ENCODE measurements at places on chromosomes 2 and 18. TPM values are rescaled to one million over a fixed set of nuclear protein-coding genes. Genes with fewer than 3 reads are reported as not detected.

Gene UGT1A1
- total RNA-seq = not detected

Gene OTOS
- total RNA-seq = not detected

Gene ARHGEF4
- 6.3 TPM for total RNA-seq

Gene MC4R
- not detected for total RNA-seq

Gene CLASP1
- total RNA-seq = 57.9 TPM

Gene INHA
- total RNA-seq = 2.7 TPM

Gene MEMO1
- 36.9 TPM for total RNA-seq

Gene THSD7B
- not detected for total RNA-seq

Gene SOWAHC
- total RNA-seq = 13.2 TPM

Gene BMP10
- not detected for total RNA-seq

Gene LMAN1
- 164 TPM for total RNA-seq

Gene EPHA4
- 6.8 TPM for total RNA-seq

GRCh38 chr2:46304635-46305034, 7.4 kb downstream of the EPAS1 start:
- no peak for DNase-seq
- H3K27ac ChIP-seq = no peak overlapping the region
- no peak overlapping the region for H3K4me3 ChIP-seq
- peaks cover 6% of the 10 kb centered on the region for H3K36me3 ChIP-seq

DNA sequence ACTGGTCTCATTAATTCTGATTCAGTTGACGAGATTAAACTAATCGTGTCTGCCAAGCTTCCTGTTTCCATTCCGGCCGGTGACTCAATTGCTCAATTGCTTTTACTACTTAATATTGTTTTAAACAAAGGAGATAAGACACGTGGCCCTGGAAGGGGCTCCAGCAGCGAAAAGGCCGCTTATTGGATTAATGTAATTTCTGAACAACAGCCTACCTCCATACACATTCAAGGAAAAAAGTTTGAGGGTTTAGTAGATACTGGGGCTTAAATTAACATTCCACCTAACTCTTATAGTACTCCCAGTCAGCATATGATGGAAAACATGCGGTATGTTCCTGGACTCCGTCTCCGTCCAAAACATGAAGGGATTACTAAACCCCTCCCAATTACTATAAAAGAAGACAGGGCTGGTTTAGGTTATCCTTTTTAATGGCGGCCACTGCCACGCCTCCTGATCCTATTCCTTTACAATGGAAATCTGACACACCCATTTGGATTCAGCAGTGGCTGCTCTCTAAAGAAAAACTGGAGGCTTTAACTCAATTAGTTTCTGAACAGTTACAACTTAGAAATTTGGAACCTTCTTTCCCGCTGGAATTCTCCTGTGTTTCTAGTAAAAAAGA, 27.1 kb downstream of the VPS54 start:
- no peak overlapping the region for H3K4me3 ChIP-seq
- H3K36me3 ChIP-seq = peaks cover 4% of the 10 kb centered on the region
- H3K27me3 ChIP-seq = no peaks in the 10 kb centered on the region
- H3K27ac ChIP-seq = no peak overlapping the region
- no peak for DNase-seq

DNA sequence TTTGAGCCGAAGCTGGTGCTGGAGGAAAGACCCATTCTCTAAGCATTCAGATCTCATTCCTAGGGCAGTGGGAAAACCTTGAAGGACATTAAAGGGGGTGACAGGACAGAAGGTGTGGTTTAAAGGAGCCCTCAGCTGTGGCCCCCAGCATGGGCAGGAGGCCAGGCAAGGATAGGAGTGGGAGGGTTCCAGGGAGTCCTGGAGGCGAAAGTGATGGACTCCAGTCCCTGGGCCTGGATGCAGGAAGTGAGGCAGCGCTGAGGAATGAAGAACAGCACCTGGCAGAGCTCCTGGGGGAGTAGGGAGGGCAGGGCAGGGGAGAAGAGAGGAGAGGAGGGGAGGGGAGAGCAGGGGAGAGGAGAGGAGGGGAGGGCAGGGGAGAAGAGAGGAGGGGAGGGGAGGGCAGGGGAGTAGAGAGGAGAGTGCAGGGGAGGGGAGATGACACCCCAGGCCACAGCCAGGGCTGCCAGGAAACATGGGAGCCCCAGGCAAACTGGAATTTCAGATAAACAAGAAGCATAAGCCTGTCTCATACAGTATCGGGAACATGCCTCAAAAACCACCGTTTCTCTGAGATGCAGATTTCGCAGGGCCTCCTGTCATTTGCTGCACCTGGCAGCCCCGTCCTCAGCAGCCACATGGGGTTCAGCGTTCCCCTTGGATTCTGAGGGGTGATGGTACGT, 5.7 kb downstream of the RAMP1 start:
- peak overlapping the region; percentile 37 for H3K4me3 ChIP-seq
- no peaks in the 10 kb centered on the region for H3K27me3 ChIP-seq
- H3K4me1 ChIP-seq = peaks cover 93% of the 10 kb centered on the region
- DNase-seq = no peak

DNA sequence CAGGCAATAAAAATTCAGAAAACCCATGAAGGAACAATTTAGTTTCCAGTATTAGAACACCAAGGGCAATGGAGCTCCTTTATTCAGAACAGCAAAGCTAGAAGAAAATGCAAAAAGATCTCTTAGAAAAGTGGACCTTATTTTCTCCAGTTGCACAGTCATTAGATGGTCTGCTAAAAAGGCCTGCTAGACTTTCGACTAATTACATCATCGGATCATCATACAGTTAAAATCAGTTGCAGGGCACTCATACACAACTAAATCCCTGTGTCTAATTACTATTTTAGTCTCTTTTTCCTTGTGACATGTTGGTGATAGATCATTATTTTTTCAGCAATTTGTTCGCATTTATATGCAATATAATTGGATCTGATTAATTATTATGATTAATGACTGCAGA, 425.3 kb downstream of the NR4A2 start:
- H3K4me3 ChIP-seq = no peak overlapping the region
- DNase-seq = no peak
- H3K4me1 ChIP-seq = no peaks in the 10 kb centered on the region
- H3K27me3 ChIP-seq = no peaks in the 10 kb centered on the region
- H3K36me3 ChIP-seq = no peaks in the 10 kb centered on the region

DNA sequence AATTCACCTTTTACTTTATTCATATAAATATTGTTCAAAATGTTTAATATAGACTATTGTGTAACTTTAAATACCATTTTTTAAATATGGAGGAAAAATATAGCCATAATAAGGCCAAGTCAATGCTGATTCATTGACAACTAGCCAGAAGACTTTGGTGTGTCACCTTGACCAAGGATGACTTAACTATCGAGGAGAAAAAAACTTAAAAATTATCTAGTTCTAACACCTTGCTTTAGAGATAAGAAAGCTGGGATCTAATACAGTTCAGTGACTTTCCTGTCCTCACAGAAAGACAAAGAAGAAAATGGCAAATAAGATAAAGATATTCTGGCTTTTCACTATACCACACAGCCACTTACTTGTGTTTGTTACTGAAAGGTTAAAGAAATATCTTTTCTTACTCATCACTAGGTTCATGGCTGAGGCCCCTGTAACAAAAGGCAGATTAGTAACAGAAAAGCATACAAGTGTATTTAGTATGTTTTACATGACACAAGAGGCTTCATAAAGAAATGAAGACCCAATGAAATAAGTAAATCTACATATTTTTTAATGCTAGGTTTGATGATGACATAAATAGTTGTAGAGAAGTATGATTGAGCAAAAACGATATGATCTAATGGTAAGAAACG, 65.9 kb upstream of the LRRTM1 start:
- H3K4me1 ChIP-seq = no peaks in the 10 kb centered on the region
- no peak overlapping the region for H3K27ac ChIP-seq
- H3K4me3 ChIP-seq = no peak overlapping the region

- H3K4me3 ChIP-seq = no peak overlapping the region
- H3K27ac ChIP-seq = no peak overlapping the region
- no peaks in the 10 kb centered on the region for H3K4me1 ChIP-seq
- no peak for DNase-seq
- H3K27me3 ChIP-seq = no peaks in the 10 kb centered on the region
These were observed 122.8 kb downstream of the TGIF1 start for GRCh38 chr18:3572761-3573160.

GRCh38 chr18:5738526-5738925, 156.8 kb downstream of the TMEM200C start:
- H3K27ac ChIP-seq = no peak overlapping the region
- no peak overlapping the region for H3K4me3 ChIP-seq

DNA sequence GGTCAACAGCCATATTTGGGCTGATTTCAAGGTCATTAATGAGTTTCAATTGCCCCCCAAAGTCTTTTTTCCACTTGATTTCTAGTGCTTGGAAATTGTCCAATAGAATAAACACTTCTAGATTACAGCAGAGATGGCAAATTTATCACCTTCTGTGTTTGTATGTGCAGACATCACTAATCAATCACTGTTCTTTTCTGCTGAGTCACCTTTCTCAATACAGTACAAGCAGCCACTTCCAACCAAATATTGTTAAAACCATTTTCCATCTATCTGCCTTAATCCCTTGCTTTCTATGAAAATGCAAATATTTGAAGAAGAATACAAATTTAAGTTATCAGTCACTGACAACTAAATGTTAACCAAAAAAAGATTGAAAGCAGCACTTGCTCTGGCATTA, 40.2 kb upstream of the ZNF521 start:
- H3K4me3 ChIP-seq = no peak overlapping the region
- H3K27ac ChIP-seq = no peak overlapping the region
- peaks cover 2% of the 10 kb centered on the region for H3K27me3 ChIP-seq

GRCh38 chr2:29640360-29640759, 281.0 kb downstream of the ALK start:
- H3K4me1 ChIP-seq = no peaks in the 10 kb centered on the region
- peaks cover 6% of the 10 kb centered on the region for H3K27me3 ChIP-seq
- H3K27ac ChIP-seq = no peak overlapping the region
- DNase-seq = no peak

- H3K27me3 ChIP-seq = no peaks in the 10 kb centered on the region
- H3K4me1 ChIP-seq = peaks cover 56% of the 10 kb centered on the region
- H3K36me3 ChIP-seq = no peaks in the 10 kb centered on the region
- H3K27ac ChIP-seq = no peak overlapping the region
These were observed 24.8 kb downstream of the MAP3K2 start for GRCh38 chr2:127362971-127363370.

- peaks cover 42% of the 10 kb centered on the region for H3K4me1 ChIP-seq
- H3K27ac ChIP-seq = peak overlapping the region; percentile 75
- DNase-seq = no peak
- no peaks in the 10 kb centered on the region for H3K27me3 ChIP-seq
These were observed 146.1 kb downstream of the HAUS1 start for GRCh38 chr18:46250084-46250811.

DNA sequence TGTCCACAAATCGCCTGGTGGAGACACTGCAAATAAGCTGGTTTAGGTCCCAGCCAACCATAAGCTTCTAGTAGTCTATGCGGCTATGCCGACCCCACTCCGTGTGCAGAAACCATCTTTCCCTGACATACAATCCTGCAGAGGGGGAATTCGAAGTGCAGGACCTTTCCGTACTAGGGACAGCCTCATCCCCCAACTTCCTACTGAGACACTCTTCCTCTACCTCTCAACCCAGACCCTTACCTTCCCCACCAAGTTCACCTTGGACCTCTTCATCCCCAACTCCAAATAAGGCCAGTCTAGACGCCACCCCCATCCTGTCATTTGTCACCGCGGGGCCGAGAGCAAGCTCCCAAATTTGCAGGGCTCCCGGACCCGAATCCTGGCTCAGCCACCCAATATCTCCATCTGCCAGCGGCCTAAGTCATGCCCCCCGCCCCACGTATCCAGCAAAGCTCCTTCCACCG, 496 bp downstream of the SUCLG1 start:
- no peaks in the 10 kb centered on the region for H3K36me3 ChIP-seq
- no peaks in the 10 kb centered on the region for H3K27me3 ChIP-seq
- H3K4me1 ChIP-seq = peaks cover 25% of the 10 kb centered on the region
- H3K27ac ChIP-seq = peak overlapping the region; percentile 96

GRCh38 chr2:33069894-33070651, 123.3 kb downstream of the LTBP1 start:
- DNase-seq = no peak
- peak overlapping the region; percentile 12 for H3K4me3 ChIP-seq
- H3K36me3 ChIP-seq = peaks cover 4% of the 10 kb centered on the region
- peaks cover 52% of the 10 kb centered on the region for H3K4me1 ChIP-seq
- H3K27ac ChIP-seq = peak overlapping the region; percentile 100

DNA sequence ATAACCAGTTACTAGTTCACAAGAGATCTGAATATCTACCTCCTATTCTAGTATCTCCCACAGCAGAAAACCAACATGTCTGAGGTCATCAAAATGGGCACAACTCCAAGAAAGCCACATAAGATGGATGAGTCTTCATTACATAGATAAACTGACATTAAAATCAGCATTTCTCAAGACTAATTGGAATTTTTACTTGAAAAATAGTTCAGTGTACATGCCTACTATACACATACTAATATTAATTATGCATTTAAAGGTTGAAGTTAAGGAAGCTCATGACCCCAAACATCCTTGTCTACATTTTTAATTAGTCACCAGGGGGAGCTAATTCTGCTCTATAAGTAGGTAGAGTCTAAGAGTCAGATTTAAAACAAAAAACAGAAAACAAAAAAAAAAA, 41.9 kb downstream of the ZNF521 start:
- no peak overlapping the region for H3K27ac ChIP-seq
- no peak for DNase-seq
- peaks cover 31% of the 10 kb centered on the region for H3K4me1 ChIP-seq
- peaks cover under 1% of the 10 kb centered on the region for H3K36me3 ChIP-seq

DNA sequence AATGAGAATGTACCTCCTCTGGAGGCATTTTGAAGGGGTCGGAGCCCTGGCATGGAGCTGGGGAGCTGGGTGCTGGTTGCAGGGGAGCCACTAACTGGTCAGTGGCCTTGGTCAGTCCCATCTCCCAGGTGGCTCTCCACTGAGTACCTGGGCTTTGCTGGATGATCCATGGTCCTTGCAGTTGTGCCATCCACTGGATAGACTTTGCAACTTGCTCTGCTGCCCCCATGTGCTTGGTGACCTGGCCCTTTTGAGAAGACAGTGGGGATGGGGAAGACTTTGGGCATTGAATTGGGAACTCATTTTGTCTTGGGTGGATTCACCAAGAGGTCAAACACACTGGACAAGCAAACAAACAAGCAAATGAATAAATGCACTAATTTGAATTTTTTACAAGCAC, 263.9 kb downstream of the MYCN start:
- no peaks in the 10 kb centered on the region for H3K4me1 ChIP-seq
- no peak for DNase-seq
- H3K27me3 ChIP-seq = peaks cover 18% of the 10 kb centered on the region
- no peak overlapping the region for H3K27ac ChIP-seq

DNA sequence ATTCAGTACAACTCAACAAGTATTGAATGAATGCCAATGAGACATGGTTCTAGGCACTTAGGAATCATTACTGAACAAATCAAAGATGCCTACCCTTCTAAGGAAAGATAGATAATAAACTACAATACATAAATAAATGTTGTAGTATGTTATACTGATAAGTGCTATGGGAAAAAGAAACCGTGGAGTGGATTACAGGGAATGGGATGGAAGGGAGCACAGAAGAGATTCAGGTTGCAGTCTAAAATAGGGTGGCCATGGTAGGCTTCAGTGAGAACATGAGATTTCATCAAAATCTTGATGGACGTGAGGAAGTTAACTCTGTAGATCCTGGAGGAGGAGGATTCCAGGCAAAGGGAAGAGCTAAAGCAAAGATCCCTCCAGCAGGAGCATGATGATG, 17.9 kb upstream of the CREB1 start:
- no peak overlapping the region for H3K4me3 ChIP-seq
- H3K36me3 ChIP-seq = no peaks in the 10 kb centered on the region
- H3K27ac ChIP-seq = no peak overlapping the region
- no peaks in the 10 kb centered on the region for H3K27me3 ChIP-seq
- no peak for DNase-seq

Data from chondrocyte (in vitro differentiated cells).